ENCODE measurements at places on chromosomes 11 and 22.

- DNase-seq, result no peak
Observed at GRCh38 chr22:39318507-39319283, 728 bp downstream of the RPL3 start.

DNA sequence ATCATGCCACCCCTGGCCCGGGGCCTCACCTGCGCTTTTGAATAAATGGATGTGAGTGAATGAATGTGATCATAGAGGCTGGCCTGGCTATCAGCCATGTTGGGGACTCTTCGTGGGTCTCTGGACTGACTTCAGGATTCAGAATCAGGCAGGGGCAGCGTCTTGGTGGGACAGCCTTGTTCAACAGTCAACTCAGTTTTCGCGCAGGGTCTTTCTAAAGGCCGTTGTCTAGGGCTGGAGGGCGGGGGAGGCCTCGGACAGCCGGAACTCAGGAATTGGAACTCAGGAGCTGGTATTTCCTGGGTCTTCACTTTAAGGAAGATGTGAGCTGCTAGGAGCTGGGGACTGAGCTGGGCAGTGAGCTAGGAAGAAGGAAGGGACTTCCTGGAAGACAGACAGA is 146.0 kb downstream of the CACNA1I start:
- DNase-seq, result no peak

GRCh38 chr11:72737336-72737735 is 14.9 kb downstream of the ARAP1 start:
- no peak for DNase-seq

GRCh38 chr22:21108379-21109115 is 62.8 kb downstream of the LRRC74B start:
- DNase-seq, result no peak

DNA sequence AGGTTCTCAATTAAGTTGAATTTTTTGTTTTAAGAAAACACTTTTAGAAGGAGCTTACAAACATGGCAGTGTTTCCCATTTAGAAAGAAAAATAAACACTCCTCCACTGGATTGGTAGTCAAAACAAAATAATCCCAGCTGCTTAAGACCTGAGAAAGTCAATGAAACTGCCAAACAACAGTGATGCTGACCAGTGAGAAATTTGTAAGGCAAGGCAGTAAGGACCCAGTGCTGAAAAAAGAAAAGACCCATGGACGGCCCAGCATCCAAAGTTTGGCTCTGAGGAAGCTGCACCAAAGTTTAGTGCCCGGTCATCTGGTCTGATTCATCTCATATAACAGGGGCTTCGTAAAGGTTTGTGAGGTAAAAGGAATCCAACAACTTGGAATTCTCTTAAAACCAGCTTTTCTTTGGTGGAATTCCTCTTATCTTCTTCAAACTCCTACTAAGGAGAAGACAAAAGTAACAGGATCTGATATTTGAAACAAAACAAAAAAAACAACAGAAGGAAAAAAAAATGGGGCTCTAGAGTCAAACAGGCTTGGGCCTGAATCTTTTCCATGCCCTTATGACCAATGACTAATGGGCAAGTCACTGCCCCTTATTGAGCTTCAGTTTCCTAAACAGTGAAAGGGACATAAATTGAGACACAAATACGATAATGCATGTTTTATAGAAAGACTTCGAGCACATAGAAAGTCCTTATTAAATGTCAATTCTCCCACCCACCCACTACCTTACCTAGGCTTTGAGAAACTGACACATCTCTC is 383.0 kb upstream of the NARS2 start:
- no peak for DNase-seq

DNA sequence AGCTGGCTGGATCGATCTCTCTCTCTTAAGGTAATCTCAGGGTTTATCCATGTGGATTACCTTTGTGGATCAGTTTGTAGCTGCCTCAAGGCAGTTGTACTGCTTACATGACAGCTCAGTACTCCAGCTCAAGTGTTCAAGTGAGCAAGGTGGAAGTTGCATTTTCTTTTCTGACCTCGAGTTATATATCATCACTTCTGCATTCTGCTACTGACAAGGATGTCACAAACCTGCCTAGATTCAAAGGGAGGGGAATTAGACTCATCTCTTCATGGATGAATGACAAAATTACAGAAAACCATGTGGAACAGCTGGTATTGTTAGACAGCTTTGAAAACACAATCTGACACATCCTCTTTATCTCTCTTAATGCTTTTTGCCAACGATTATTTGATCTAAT is 6.1 kb upstream of the TCN2 start:
- no peak for DNase-seq

DNA sequence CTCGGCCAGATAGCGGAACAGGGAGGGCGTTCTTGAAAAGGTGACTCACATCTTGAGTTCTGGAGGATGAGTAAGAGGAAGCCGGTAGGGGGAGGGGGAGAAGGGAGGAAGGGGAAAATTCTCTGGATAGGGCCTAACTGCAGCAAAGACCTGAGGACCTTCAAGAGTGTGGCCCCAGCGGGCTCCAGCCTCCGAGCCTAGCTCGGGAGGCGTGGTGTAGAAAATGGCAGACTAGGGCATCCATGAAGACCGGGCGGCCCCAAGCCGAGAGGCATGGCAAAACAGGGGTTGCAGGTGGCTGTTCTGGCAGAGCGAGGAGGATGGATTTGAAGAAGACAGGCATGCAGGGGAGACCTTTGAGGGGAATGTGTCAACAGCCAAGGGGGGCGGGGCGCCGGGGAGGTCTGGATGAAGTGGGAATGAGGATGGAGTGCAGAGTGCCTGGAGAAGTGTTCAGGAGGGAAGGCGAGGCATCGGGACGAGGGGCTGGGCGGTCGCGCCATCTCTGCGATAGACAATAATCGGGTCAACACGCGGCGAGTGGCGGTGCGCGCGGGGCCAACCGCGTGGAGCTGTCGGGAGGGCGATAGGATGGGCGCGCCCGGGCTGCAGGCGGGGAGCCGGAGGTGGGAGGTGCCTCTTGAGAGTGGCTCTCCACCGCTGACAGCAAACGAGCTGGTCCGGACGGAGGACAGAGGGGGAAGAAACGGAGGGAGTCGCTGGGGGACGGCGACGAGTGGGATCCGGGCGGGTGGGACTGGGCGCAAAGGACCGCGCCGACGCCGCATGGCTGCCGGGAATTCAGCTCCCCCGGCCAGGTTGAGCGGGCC is 40.0 kb upstream of the CREB3L1 start:
- DNase-seq, result no peak

DNA sequence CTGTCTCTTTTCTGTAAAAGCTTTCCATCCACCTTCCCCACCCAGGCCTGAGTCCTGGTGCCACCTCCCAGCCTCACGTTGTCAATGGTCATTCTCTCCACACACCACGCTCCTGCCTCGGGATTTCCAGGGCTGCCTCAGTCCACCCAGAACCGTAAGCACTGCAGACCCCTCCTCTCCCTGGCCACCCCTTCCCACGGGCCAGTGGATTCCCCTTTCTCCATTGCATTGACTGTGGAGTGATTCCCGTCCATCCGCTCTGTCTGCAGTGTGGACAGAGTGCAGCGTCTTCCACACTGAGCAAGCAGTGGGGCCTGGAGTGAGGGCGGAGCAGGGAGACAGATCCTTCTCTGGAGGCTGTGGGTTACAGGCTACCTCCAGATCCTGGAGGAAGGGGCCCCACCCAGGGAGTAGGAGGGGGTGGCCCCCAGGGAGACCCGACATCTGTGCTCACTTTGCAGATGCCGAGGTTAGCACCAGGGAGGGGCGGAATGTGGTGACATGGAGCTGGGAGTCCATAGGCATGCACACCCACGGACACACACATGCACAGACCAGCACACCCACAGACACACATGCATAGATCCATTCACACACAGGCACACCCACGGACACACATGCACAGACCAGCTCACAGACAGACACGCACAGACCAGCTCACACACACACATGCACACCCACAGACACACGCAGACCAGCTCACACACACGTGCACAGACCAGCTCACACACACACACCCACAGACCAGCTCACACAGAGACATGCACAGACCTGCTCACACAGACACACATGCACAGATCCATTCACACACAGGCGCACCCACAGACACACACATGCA is 109.6 kb upstream of the B3GAT1 start:
- no peak for DNase-seq

GRCh38 chr11:28400331-28401100 is 292.3 kb downstream of the METTL15 start:
- no peak for DNase-seq

DNA sequence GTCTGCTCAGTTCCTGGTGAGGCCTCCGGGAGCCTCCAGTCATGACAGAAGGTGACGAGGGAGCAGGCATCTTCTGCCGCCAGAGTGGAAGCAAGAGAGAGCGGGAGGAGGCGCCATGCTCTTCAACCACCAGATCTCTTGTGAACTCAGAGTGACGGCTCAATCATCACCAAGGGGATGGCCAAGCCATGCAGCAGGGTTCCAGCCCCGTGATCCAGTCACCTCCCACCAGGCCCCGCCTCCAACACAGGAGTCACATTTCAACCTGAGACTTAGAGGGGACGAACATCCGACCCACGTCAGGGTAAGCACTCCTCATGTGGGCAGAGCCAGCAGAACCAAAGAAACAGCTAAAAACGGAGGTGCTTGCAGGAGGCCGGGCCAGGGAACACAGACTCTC is 1470.5 kb downstream of the BRD1 start:
- DNase-seq, result no peak

GRCh38 chr22:45923212-45923611 is 53.8 kb downstream of the WNT7B start:
- DNase-seq, result no peak

- no peak for DNase-seq
Observed at GRCh38 chr11:132864811-132865576, 667.3 kb downstream of the OPCML start.

DNA sequence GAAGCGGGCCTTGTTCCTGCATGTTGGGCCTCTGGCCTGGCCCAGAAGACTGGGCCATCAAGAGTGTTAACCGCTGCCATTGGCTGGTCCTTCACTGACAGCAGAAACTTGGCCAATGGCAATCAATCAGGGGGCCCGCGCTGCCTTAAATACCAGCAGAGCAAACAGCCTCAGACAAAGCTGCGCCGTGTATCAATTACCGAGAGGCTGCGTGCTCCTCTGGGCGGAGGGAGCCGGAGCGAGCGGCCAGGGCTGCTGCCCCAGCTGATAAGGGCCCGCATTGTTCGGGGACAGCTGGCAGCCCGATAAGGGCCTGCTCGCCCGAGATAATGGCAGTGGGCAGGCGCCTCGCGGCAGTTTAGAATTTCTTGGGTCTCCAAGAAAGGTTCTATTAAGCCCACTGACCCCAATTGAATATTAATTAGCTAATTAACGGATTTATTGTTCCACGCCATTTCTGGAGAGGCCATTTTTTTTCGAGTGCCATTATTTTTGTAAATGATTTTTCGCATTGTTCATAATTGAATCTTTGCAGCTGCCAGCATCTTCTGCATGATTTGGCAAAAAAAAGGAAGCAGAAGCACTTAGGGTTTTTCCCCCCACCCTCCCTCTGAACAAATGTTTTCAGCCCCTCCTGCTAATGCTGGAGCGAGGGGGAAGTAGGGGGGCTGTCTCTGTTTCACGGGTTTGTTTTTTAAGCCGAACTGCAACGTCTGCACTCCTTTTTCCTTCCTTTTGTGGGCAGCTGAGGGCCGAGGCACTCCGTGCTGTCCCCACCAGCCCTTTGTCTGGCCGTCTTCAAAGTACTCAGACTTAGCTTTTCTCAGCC is 37.6 kb upstream of the RIC3 start:
- no peak for DNase-seq

DNA sequence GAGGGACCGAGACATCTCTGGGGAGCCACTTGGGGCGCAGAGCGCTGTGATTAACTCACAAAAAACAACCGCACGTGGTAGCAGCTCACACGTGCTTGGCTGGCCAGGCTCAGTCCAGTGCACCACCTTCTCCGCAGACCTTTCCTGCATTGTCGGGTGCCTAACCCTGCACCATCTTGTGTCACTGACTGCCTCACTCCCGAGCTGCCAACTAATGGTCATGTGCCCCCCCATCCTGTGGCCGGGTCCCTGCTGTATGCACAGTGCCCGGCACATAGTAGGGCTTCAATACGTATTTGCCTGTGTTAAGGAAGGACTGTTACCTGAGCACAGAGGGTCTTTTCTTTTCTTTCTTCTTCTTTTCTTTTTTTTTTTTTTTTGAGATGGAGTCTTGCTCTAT is 71.9 kb downstream of the ARHGAP8 start:
- no peak for DNase-seq
